ENCODE measurements at places on chromosomes 16 and 17.
A peak's percentile ranks its signal among the peaks of the same experiment; 100 is the strongest.

- peaks cover 33% of the 10 kb centered on the region for H3K36me3 ChIP-seq
- H3K4me1 ChIP-seq: peaks cover 5% of the 10 kb centered on the region
- peaks cover 4% of the 10 kb centered on the region for H3K27me3 ChIP-seq
- H3K27ac ChIP-seq: no peak overlapping the region
- peak; percentile 35 for ATAC-seq
- H3K4me3 ChIP-seq: no peak overlapping the region
Measured at GRCh38 chr16:66717112-66717675, 20.7 kb upstream of the CMTM4 start.

DNA sequence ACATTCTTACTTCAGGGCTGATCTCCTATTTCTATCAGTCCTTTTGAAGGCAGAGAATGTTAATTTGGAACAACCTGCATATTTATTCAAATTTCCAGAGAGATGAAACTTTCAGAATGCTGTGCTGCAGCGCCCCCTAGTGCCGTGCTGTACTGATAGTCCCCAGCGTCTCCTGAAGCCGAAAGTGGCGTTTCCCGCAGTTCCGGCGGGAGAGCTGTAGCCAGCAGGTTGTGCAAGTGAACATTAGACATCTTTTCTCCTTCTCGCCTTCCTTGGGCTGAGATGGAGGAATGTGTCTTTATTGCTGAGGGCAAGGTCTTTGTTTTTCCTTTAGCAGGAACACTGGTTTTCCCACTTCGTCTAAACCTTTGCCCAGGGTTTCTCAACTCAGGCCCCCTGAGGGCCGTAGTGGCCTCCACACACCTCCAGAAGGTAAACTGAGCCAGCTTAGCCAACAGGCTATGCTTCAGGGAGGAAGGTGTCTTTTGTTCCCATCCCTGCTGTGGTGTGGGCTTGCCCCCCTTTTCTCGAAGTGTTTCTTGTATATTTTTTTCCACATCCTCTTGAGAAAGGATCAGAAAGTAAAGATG lies 26.4 kb downstream of the USP10 start:
- H3K27ac ChIP-seq: no peak overlapping the region
- peak overlapping the region; percentile 56 for H3K4me3 ChIP-seq
- no peaks in the 10 kb centered on the region for H3K27me3 ChIP-seq

GRCh38 chr16:50293041-50293783 lies 26.9 kb downstream of the ADCY7 start:
- H3K27ac ChIP-seq: peak overlapping the region; percentile 30
- H3K4me3 ChIP-seq: no peak overlapping the region
- H3K4me1 ChIP-seq: peaks cover 4% of the 10 kb centered on the region

GRCh38 chr16:12059216-12059769 lies 82.8 kb downstream of the SNX29 start:
- H3K27ac ChIP-seq: no peak overlapping the region
- H3K4me1 ChIP-seq: no peaks in the 10 kb centered on the region
- H3K36me3 ChIP-seq: peaks cover 7% of the 10 kb centered on the region
- H3K27me3 ChIP-seq: no peaks in the 10 kb centered on the region
- ATAC-seq: no peak
- no peak overlapping the region for H3K4me3 ChIP-seq

DNA sequence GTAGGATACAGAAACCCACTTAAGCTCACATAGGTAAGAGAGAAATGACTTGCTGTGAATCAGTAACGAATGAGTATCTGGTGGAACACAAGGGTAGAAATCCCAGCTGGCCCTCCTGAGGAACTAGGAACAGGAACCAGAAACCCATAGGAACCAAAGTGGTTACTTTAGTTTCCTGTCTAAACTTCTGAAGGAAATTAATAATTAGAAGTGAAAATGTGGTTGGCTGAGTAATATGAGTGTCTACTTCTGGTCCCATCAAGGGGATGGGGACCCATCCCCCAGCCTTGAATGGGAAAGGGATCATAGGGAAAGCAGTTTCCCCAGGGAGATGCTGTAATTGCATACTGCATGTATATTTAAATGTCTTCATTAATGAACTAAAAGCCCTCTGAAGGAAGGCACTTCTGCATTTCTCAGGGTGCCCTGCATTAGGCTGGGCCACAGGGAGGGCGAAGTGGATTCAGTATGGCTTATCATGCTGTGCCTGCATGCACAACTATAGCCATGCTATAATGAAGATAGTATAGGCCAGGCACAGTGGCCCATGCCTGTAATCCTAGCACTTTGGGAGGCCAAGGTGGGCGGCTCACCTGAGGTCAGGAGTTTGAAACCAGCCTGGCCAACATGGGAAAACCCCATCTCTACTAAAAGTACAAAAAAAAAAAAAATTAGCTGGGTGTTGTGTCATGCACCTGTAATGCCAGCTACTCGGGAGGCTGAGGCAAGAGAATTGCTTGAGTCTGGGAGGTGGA lies 45.6 kb downstream of the CYB5B start:
- H3K4me1 ChIP-seq: peaks cover 28% of the 10 kb centered on the region
- peaks cover 2% of the 10 kb centered on the region for H3K36me3 ChIP-seq
- ATAC-seq: peak; percentile 86
- peak overlapping the region; percentile 65 for H3K27ac ChIP-seq

DNA sequence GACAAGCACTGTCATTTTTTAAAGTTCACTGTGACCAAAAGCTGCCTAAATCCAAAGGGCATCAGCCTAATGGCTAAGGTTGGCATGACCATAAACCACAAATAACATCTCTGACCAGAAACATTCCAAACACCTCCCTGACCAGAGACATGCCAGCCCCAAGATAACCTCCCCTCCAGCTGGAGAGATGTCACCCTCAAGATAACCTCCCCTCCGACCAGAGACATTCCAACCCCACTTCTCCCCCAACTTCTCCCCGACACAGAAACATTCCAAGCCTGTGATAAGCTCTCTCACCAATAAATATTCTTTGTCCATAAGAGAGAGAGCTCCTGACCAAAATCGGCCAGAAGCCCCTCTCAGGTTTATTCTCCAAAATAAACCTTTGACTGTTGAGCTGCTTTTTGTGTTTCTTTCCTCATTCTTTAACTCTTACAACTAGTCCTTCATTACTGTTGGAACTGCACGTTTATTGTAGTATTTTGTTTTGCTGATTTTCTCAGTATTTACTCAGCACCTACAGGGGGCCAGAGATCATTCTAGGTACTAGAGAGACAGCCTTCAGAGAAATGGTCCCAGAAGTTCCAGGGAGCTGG lies 325.6 kb downstream of the SLC39A11 start:
- H3K27ac ChIP-seq: no peak overlapping the region
- no peaks in the 10 kb centered on the region for H3K36me3 ChIP-seq
- no peak overlapping the region for H3K4me3 ChIP-seq
- H3K27me3 ChIP-seq: no peaks in the 10 kb centered on the region

DNA sequence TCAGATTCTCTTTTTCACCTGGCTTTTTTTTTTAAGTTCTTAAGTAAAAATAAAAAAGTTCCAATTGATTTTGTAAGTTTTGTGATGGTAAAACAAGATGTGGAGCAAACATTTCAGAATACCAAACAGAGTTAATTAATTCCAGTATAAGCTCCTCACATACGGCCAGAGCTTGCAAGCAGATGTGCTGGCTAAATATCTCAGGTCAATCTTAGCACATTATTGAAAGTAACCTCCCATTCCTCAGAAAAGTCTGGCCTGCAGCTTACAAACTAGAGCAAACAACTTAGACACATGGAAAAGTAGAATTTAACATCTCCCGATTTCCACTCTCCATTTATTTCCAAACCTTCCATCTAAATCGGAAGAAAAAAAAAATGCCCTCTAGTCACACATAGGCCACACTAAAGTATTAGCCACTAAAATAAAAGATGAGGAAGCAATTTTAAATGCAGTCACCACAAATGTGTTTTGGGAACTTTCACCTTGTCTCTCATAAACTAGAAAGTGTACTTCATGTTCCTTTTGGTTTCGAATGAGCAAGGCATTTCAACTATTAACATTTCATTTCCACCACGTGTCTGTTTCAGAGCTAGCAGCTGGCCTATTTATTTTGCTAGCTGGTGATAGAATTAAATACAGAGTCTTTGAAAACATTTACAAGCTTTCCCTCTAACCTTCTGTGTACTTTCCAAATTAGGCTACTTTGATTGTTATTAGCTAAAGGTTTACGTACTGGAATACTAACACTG lies 143.3 kb downstream of the STX8 start:
- ATAC-seq: peak; percentile 40
- peak overlapping the region; percentile 58 for H3K4me3 ChIP-seq
- H3K27ac ChIP-seq: peak overlapping the region; percentile 45
- H3K27me3 ChIP-seq: no peaks in the 10 kb centered on the region

GRCh38 chr16:57788252-57788841 lies 13.9 kb downstream of the KIFC3 start:
- ATAC-seq: no peak
- no peak overlapping the region for H3K4me3 ChIP-seq
- H3K27me3 ChIP-seq: no peaks in the 10 kb centered on the region
- no peak overlapping the region for H3K27ac ChIP-seq
- H3K4me1 ChIP-seq: no peaks in the 10 kb centered on the region
- H3K36me3 ChIP-seq: no peaks in the 10 kb centered on the region

GRCh38 chr16:4747906-4748681 lies 13.8 kb downstream of the DNAAF8 start:
- H3K27ac ChIP-seq: no peak overlapping the region
- no peaks in the 10 kb centered on the region for H3K27me3 ChIP-seq
- H3K4me1 ChIP-seq: no peaks in the 10 kb centered on the region
- no peak overlapping the region for H3K4me3 ChIP-seq

DNA sequence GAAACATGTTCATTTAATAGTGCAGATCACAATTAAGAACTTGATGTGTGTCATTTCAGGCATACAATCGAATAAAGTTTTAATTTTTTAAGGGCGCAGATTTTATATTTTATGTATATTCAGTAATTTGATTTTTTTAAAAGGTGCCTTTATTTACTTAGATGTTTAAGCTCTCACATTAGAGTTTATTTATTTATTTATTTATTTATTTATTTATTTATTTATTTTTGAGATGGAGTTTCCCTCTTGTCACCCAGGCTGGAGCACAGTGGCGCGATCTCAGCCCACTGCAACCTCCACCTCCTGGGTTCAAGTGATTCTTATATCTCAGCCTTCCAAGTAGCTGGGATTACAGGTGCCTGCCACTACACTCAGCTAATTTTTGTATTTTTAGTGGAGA lies 3.8 kb downstream of the B4GALNT2 start:
- no peak overlapping the region for H3K27ac ChIP-seq
- no peaks in the 10 kb centered on the region for H3K4me1 ChIP-seq
- no peak overlapping the region for H3K4me3 ChIP-seq
- H3K36me3 ChIP-seq: no peaks in the 10 kb centered on the region
- ATAC-seq: no peak

DNA sequence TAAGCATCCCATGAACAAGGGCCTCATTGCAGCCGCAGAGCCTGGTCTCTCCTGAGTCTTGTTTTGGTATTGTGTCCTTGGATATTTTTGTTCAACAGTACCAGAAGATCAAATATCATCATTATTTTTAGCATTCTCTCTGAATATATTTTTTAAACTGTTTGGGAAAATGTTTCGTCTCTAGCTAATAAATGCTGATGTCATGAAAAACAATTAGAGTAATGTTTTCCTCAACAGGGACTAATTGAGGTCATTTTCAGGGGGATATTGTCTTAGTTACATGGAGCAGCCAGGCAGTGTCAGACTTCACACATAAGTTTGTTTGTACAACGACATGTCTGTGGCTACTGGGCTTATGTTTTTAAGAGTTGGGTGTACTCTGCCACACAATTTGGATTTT lies 805.3 kb upstream of the SOX9 start:
- no peaks in the 10 kb centered on the region for H3K36me3 ChIP-seq
- ATAC-seq: no peak
- no peaks in the 10 kb centered on the region for H3K4me1 ChIP-seq
- no peaks in the 10 kb centered on the region for H3K27me3 ChIP-seq
- no peak overlapping the region for H3K27ac ChIP-seq
- H3K4me3 ChIP-seq: no peak overlapping the region

DNA sequence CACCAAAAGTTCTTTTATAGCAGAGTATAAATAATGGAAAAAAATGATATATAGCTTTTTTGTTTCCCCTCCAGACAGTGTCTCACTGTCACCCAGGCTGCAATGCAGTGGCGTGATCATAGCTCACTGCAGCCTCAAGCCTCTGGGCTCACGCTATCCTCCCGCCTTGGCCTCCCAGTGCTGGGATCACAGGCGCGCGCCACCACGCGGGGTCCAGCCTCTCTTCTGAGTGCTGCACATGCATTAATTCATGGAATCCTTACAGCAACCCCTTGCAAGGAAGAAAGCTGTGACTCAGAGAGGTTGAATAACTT lies 18.0 kb upstream of the ZNF629 start:
- H3K4me1 ChIP-seq: peaks cover 7% of the 10 kb centered on the region
- ATAC-seq: peak; percentile 46
- H3K27ac ChIP-seq: peak overlapping the region; percentile 76
- H3K27me3 ChIP-seq: no peaks in the 10 kb centered on the region

DNA sequence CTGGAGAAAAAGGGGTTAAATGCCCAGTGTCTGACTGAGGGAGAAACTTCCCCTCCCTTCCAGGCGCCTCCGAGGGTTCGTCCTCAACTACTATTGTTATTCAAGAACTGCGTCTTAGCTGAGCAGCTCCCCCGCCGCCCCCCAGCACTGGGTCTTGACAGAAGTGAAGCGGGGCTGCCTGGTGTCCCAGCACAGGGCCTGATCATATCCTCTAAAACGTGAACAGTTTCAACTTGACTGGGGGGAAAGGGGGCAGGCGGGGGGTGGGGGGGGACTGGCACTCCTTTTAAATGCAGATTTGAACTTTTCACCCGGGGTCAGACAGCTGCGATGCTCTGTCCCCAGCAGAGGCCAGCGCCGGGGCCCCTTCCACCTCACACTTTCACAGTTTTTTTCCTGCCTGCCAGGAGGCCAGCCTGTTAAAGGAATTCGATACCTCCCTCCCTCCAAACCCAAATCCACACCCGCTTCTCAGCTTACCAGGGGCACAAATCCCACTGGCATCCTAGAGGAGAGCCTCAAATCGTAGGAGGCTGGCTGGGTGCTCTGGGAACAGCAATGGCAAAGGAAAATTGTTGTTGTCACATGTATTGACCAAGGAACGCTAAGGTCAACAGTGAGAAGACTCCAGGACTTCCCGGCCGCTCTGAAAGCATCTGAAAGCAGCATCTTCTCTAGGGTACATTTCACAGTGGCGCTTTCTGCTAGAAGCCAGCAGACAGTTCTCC lies 14.5 kb downstream of the ZFHX3 start:
- no peaks in the 10 kb centered on the region for H3K36me3 ChIP-seq
- no peak overlapping the region for H3K4me3 ChIP-seq
- peaks cover 23% of the 10 kb centered on the region for H3K27me3 ChIP-seq
- ATAC-seq: no peak
- H3K4me1 ChIP-seq: no peaks in the 10 kb centered on the region

- H3K27ac ChIP-seq: no peak overlapping the region
- H3K4me1 ChIP-seq: peaks cover 17% of the 10 kb centered on the region
- no peak for ATAC-seq
- no peaks in the 10 kb centered on the region for H3K36me3 ChIP-seq
Measured at GRCh38 chr17:57506774-57507127, 238.3 kb downstream of the CCDC182 start.

DNA sequence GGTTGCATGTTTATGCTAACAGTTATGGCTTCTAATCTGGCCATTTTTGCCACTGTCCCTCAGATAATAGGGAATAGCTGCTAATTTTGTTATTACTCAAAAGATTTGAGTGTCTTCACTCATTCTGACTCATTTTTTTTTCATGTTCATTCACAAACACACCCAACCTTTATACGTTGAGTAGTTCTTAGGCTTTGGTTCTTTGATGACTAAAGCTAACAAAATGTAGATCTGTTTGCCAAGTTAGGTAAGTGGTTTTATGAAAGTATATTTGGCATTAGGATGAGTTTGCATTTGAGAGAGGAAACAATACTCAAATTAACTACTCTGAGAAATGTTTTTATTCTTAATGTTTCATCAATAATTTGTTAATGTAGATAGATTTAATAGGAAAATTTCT lies 3.6 kb downstream of the MAP2K4 start:
- peak overlapping the region; percentile 73 for H3K4me3 ChIP-seq
- H3K27me3 ChIP-seq: no peaks in the 10 kb centered on the region
- no peak overlapping the region for H3K27ac ChIP-seq
- H3K4me1 ChIP-seq: peaks cover 20% of the 10 kb centered on the region
- peak; percentile 22 for ATAC-seq

Data from activated T-helper 17 cell treated with anti-CD3 and anti-CD28 coated beads, Interleukin-2, amount 50 U/mL, for 72 hours (primary cell).